Transverse colon (tissue), 4 donors: ENCODE measurements at places on chromosomes 5 and 9. TPM values are rescaled to one million over a fixed set of nuclear protein-coding genes. Genes with fewer than 3 reads are reported as not detected.

The CTXN3 gene
- not detected for total RNA-seq

GRCh38 chr9:132230605-132231004 is 68.7 kb downstream of the NTNG2 start:
- DNase-seq = no peak

- no peak for DNase-seq
Measured at GRCh38 chr5:163362840-163363371, 74.5 kb upstream of the CCNG1 start.

DNA sequence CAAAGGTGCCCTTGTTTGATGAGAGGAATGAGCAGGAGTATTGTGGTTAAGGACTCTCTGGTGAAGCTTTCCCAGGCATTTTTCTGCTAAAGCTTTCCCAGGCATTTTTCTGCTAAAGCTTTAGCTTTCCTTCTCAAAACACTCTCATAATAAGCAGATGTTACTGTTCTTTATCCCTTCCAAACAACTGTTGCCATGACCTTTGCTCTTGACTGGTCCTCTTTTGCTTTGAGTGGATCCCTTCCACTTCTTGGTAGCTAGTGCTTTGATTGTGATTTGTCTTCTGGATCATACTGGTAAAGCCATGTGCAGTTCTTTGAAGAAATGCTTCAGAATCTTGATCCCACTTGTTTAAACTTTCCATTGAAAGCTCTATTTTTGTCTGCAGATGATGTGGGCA is 85.8 kb downstream of the GPBP1 start:
- DNase-seq = no peak

The PSD2 gene
- total RNA-seq = not detected

DNA sequence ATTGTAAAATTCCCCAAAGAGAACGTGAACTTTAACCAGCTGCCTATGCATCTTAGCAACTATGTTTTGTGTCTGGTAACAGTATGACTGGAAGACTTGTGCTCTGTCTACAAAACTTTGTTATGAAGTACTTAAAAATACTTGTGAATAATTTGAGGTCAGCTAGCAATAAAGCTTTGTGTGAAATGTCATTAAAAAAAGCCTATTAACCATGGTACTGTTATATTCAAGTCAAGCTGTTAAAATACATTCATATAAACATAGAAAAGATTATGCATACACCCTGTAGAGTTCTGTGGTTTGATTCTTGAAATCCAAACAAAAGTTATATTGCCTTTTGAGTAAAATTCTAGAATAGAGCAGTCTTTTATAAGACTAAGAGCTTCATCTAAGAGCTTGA is 60.1 kb downstream of the VCAN start:
- DNase-seq = no peak

The TMEM171 gene
- total RNA-seq = 32.8 TPM

GRCh38 chr9:114824110-114824509 is 18.3 kb upstream of the TNFSF15 start:
- DNase-seq = no peak

DNA sequence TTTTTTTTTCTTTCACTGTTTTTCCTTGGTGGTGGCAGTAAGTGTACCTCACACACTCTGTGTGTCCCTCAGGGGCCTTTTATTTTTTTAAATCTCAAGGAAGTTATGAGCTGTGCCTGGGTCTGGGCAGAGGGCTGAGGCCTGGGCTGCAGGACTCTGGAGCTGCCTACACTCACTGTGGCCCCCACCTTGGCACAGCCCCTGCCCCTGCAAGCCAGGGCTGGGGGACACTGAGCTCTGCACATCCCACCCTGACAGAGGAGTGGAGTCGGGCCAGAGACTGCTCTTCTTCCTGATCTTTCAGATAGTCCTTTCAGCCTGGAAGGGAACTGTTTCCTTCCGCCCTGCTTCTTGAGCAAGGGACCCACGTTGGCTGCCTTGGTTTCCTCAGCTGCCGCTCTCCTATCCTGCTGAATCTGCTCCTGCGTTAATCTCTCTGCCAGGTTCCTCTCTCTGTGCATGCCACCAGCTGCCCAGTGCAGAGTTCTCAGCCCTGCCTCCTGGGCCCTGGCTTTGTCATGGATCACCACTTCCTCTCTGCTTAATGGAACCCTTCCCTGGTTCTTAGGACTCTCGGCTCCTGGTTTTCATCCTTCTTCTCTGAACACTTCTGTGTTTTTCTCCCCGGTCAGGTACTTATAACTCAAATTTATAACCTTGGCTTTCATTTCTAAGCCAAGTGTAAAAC is 502.3 kb downstream of the DIRAS2 start:
- DNase-seq = no peak

The SAXO1 gene
- not detected for total RNA-seq

DNA sequence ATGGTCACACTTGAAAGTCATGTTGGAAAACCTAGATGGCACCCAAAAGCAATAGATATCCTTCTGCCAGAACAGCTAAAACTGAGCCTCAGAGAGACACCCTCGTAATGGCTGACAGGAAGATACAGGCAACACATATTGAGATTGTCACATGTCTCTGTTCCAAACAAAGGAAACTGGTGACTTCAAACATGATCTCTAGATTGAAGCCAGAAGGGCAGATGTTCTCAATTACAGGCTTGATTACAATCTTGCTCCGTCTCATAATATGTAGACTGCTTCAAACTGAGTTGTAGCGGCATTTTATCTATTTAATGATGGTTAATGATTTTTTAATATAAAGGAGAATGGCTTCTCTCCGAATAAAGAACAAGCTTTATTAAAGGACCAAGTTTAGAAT is 774.3 kb downstream of the KCTD16 start:
- DNase-seq = no peak

GRCh38 chr5:59817536-59817935 is 76.0 kb downstream of the PDE4D start:
- no peak for DNase-seq
